ENCODE measurements at places on chromosomes 6 and 20. TPM values are rescaled to one million over a fixed set of nuclear protein-coding genes. Genes with fewer than 3 reads are reported as not detected.

Gene LTA
- not detected for total RNA-seq

Gene SIRPD
- total RNA-seq, result not detected

Gene RSPO4
- not detected for total RNA-seq

Gene PLG
- total RNA-seq, result 0.62 TPM

Gene EPPIN
- total RNA-seq, result not detected

Gene TAB2
- 43.4 TPM for total RNA-seq

Gene POU5F1
- not detected for total RNA-seq

Gene HS3ST5
- total RNA-seq, result 6.6 TPM

Gene AVP
- total RNA-seq, result not detected

Gene NOTCH4
- 5.0 TPM for total RNA-seq

Gene APCDD1L
- total RNA-seq, result not detected

Gene COL21A1
- 1.9 TPM for total RNA-seq

Gene PRDM1
- total RNA-seq, result 1.4 TPM
